Caudate nucleus (tissue), 63 donors: ENCODE measurements at places on chromosomes 1 and 21.

DNA sequence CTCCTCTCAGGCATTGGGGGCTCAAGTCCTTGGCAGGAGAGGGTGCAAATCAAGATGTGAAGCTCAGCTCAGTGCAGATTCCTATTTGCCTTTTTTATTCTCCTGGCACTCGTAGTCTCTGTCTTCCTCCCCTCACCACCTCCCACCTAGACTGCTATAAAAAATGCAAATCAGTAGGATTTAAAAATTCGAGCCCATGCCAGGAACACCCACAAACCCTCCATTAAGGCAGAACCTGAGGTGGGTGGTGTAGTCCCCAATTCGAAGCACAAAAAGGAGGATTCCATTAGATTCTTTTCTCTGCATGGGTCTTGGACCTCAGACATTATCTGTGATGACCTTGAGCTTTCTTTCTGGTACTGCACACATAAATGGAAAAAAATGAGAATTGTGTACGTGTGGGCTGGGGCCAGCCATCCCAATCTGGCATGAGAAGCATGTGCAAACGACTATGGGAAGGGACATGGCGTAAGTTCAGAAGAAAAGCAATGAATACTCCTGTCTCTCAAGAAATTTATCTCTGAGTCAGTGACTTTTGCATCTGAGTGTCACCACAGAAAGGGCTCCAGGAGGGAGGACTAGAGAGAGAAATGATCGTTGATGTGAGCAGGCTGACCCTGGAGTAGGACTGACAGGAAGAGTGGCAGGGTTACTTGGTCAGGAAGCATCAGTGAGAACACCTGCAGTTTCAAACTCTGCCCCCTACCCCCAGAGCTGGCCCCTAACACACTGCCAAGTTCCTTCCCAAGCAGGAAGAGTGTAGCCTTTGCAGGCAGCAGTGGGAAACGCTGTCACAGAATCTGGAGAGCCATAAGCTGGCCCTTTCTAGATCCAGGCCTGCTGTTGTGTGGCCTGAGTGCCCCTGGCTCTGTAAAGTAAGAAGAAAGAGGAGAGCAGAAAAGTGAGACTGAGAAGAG is 1.7 kb downstream of the INKA2 start:
- no peak for DNase-seq

GRCh38 chr1:918353-918752 is 5.4 kb upstream of the SAMD11 start:
- DNase-seq, result no peak

DNA sequence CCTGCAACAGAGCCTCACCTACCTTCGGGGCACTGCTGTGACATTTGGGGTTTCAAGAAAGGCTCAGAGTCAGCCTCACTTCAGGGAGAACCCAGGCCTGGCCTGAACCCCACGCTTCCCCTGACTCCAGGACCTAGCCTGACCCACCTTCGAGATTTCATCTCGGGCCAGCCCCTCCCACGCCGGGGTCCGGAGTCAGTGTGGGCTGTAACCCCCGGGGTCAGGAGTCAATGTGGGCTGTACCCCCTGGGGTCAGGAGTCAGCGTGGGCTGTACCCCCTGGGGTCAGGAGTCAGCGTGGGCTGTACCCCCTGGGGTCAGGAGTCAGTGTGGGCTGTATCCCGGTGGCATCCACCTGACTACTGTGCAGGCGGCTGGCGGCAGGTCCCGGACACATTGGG is 183.0 kb upstream of the RAB4A start:
- DNase-seq, result no peak

GRCh38 chr1:223534677-223535076 is 130.8 kb downstream of the CAPN8 start:
- no peak for DNase-seq

DNA sequence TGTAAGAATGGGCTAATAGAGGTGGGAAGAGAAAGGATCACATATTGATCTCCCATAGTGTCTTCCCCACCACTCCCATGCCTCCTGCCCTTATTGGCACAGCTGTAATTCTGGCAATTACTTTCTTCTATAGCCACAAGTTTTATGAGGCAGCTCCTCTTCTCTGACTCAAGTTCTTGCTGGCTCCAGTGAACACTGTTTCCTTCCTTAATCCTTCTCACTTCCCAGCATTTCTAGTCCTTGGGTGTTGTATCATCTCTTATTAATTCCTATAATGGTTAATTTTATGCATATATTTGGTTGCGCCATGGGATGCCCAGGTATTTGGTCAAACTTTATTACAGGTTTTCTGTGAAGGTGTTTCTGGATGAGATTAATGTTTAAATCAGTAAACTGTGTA is 103.3 kb downstream of the MRPL39 start:
- DNase-seq, result no peak

DNA sequence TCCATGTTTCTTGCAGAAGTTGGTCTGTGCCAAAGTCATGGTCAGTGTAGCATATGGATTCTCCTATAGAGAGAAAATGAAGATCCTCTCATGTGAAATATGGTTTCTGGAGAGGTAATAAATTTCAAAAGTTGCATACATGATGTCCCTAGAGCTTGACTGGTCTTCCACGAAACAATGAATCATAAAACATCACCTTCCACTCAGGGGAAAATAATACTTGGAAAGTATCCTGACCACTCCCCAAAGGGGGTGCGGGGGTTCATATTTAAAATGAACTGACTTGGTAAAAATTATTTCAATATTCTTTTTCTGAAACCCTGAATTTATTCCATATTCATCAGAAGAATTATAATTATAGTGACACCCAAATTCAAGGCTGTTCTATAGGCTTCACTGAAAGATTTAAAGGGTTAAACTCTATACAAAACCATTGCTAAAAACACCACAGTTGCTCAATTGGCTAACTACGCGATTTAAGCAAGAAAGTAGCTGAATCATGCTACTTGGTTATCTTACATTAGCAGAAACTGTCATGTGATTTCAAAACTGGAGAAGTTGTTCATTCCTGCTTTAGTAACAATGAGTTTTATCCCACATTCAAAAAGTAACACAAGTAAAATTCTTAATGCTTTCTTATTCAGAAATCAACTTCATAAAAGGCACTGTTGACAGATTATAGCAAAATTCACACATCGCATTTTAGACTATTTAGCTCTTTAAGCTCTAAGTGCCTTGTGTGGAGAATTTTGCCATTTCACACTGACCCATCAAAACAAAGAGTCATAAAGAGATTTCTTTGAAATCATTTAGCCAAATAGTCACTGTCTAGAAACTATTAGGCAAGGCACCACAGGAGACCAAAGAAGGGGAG is 5.3 kb downstream of the CREG1 start:
- DNase-seq, result no peak

GRCh38 chr1:211648336-211648735 is 27.1 kb downstream of the NEK2 start:
- no peak for DNase-seq

DNA sequence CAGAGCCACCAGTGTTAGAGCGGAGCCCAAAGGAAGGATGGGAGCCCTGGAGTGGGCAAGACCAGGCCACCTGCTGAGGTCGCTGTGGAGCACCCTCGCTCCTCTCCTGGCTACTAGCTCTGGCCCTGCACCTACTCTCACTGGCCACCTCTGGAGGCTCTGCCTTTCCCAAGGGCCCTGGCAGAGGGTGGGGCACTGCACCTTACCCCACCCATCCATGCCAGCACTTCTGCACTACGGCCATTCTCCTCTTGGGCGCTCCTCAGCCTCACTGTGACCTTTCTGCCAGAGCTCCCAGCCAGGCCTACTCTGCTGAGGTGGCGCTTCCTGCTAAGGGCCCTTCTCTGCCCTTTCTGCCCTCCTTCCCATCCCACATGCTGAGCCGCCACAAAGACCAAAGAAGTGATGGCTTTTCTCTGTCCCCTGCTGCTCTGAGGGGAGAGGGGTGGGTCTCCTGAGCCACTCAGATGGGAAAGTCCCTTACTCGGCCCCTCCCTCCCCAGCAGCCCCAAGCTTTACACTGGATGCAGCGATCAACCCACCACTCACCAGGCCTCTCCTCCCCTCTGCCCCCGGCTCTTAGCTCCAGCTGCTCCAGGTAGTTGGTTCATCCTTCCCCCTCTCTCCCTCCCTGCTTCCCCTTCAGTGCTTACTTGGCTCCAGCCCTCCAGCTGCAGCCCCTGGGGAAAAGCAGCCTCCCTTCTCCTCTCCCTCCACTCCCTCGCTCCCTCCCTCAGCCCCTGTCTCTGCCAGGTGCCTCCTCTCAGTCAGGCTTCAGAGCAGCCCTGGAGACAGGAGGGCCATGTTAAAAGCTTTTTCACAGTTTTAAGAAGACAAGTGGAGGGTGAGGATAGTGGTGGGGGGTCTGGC is 14.8 kb upstream of the TMEM222 start:
- DNase-seq, result no peak

DNA sequence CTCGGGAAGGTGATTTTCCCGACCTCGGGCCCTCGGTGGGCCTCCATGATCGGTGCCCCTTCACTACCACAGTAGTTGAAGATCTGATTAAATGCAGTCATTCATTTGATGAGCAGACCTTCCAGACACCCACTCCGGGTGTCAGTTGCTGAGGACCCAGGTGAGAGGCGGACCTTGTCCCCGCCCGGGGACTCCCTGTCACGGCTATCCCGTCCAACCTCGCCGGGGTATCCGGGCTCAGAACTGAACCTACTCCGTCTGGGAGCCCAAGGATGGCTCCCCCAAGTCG is 22.6 kb downstream of the RNU1-3 start:
- no peak for DNase-seq

DNA sequence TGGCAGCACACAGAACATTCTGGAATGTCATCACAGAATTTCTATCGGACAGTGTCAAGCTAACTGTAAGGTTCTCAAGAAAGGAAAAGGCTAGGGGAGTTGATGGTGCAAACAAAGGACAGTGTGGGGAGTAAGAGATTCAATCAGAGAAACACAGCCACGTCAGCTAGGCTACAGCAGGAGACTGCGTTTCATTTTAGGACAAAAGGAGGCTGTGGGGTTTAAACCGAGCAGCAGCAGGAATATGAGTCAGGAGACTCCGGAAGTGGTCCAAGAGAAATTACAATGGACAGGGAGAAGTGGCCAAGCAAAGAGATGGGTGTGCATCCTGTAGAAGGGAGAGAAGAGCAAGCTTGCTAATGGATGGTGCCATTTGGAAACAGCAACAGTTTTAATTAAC is 37.4 kb upstream of the C1orf198 start:
- DNase-seq, result no peak
